Psoas muscle (tissue), 8 donors: ENCODE measurements at places on chromosomes 2 and 18. TPM values are rescaled to one million over a fixed set of nuclear protein-coding genes. Genes with fewer than 3 reads are reported as not detected.

Gene TMEM247
- polyA plus RNA-seq, result not detected

Gene PTPN18
- 6.0 TPM for polyA plus RNA-seq

Gene AGXT
- polyA plus RNA-seq, result 0.11 TPM

Gene ABCB11
- polyA plus RNA-seq, result 0.04 TPM

Gene DSG4
- polyA plus RNA-seq, result not detected

Gene HOXD13
- polyA plus RNA-seq, result not detected
